Stimulated activated CD8-positive, alpha-beta memory T cell treated with anti-CD3 and anti-CD28 coated beads, Interleukin-4, amount 100 ng/mL, for 24 hours (primary cell): ENCODE measurements at places on chromosomes 3 and 15.

GRCh38 chr3:152229692-152230091 is 39.0 kb upstream of the MBNL1 start:
- DNase-seq: no peak

- DNase-seq: no peak
Measured at GRCh38 chr3:105537371-105538080, 170.8 kb downstream of the ALCAM start.

GRCh38 chr3:72485641-72486040 is 362.6 kb downstream of the SHQ1 start:
- DNase-seq: no peak

DNA sequence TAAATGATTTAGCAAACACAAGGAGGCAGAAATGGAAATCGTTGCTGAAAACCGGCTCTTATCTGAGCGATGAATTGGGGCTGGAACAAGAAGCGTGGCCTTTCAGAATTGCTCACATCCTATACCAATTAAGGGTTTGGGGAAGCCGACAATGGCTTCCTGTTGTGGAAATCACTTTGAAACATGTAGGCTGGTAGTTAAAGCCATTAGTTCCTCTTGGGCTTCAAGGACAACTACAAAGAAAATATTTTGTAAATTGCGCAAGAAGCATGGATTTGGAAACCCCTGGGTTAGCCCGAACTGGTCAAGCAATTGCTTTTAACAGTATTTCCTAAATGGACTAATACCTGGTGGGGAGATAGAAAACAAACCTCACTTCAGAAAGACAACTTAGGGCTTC is 182.4 kb downstream of the ADAMTS9 start:
- DNase-seq: no peak

GRCh38 chr15:39931615-39932014 is 2.3 kb upstream of the EIF2AK4 start:
- no peak for DNase-seq

- DNase-seq: no peak
Measured at GRCh38 chr3:74561881-74562280, 52.6 kb downstream of the CNTN3 start.

DNA sequence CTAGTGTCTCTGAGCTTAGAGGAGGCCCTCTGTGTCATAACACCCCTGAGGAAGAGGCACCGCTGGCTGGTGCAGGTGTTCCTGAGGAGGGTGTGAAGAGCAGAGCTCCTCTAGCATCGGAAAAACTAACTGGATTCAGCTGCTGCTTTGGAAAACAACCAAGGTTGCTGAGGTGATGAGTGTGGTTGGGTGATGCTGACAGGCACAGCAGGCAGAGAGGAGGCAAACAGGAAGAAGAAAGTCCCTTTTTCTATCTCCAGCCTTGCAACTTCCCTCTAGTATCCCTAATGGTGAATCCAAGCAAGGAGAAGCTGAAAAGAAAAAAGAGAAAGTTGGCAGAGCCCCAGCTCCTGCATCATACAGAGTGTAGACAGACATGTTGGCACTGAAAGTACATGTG is 3.8 kb upstream of the OR4F15 start:
- no peak for DNase-seq

- no peak for DNase-seq
Measured at GRCh38 chr3:139448104-139448503, 28.2 kb downstream of the RBP2 start.

DNA sequence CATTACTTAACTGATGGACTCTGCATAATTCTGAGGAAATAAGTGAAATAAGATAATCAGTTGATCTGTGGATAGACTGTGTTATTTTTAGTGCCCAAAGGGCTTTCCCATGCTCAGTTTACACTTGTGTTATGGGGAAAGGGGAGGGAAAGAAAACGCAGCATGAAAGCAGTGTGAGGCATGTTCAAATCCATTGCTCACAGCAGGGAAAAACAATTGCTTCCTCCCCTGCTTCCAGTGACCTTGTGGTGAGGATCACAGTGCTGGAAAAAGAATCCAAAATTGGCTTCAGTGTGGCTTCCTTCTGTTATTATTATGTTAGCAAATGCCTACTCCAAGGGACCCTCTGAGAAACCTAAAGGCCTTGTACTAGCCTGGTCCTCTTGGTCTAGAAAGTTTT is 285.1 kb upstream of the CDIN1 start:
- DNase-seq: no peak

GRCh38 chr15:65962187-65962586 is 92.9 kb downstream of the RAB11A start:
- no peak for DNase-seq

DNA sequence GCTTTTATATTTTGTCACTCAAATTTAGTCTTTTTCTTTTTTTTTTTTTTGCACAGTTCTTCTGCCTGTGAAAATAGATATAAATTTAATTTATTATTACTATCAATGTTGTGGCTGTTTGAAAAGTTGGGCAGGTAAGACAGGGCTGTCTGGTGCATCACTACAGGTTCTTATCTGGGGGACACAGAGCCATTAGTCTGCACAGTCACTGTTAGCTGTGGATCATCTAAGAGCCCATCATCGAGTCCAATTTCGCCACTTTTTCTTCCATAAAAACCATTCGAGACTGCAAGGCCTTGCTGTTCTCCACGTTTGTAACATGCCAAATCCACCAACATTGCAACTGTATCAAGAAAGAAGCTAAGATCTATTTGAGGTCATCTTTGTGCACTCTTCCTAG is 325.6 kb upstream of the UMPS start:
- DNase-seq: no peak

- no peak for DNase-seq
Measured at GRCh38 chr3:143166376-143166775, 46.8 kb downstream of the CHST2 start.

DNA sequence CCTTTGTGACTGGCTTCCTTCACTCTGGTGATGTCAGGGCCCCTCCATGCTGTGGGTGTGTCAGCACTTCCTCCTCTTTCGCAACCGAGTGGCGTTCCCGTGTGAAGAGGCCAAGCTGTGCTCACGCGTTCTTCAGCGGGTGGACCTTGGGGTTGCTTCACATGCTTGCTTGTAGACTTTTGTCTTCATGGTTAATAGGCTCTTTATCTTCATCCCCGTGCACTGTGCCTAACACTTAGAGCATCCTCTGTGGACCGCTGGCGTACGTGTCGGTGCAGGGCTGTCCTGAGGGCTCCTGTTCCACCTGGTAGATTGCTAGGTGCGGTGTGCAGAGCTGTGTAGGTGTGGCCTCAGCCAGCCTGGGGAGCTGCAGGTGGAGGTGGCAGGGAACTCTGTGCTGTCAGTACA is 182.3 kb downstream of the OR4M2 start:
- DNase-seq: no peak

- no peak for DNase-seq
Measured at GRCh38 chr15:69014454-69014853, at the start of gene NOX5. TSS of gene NOX5 (plus strand) at chr15:69014695. CDS start at chr15:69014736, 41 bp downstream.

- no peak for DNase-seq
Measured at GRCh38 chr15:50854601-50855490, 53.6 kb upstream of the AP4E1 start.

- no peak for DNase-seq
Measured at GRCh38 chr15:72113347-72114031, 4.5 kb downstream of the MYO9A start.

- no peak for DNase-seq
Measured at GRCh38 chr15:31306426-31307269, 20.0 kb upstream of the KLF13 start.

GRCh38 chr3:41711651-41712050 is 250.3 kb downstream of the ULK4 start:
- no peak for DNase-seq

- no peak for DNase-seq
Measured at GRCh38 chr15:68106656-68107055, 52.5 kb downstream of the PIAS1 start.

DNA sequence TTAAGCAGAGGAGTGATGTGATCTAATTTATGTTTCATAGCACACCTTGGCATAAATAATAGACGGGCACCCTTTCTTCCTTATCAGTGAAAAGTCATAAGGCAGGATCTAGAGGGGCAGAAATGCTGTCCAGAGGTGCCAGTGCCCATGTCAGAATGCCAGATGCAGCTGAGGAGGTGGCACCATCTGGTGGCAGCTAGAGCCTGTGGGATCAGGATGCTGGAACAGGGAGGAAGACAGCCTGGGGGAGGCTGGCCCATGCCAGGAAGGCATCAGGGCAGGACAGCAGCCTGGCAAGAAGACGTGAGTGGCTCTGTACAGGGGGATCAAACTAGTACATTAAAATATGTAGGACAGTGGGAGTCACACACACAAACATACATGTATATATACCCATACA is 16.5 kb downstream of the MYH15 start:
- DNase-seq: no peak

- no peak for DNase-seq
Measured at GRCh38 chr3:118272991-118273390, 761.7 kb downstream of the IGSF11 start.

DNA sequence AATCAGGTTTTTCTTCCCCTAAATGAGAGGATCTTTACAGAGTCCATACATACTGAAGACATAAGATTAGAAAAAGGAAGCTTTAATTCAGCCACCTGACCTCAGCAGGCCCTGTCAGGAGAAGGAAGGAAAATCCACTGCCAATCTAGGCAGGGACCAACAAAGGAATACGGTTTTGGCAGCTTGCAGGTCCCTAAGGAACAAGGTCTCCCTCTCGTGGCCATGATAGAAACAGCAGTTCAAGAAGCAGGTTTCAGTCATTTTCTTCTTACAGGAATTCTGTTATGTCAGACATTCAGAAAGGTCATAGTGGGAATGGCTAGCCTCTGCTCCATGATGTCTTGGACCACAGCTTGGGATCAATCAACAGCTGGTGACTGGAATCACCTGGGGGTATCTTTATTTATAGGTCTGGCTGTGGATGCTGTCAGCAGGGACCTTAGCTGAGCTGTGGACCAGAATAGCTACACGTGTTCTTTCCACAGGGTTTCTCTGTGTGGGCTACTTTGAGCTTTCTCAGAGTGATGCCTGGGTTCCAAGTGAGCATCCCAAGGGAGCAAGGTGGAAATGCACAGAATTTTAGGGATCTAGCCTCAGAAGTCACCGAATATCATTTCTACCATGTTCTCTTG is 9.4 kb upstream of the CMSS1 start:
- DNase-seq: no peak

- DNase-seq: no peak
Measured at GRCh38 chr3:38119821-38120692, 16.9 kb downstream of the ACAA1 start.

- no peak for DNase-seq
Measured at GRCh38 chr15:57298204-57298603, 78.1 kb upstream of the CGNL1 start.

DNA sequence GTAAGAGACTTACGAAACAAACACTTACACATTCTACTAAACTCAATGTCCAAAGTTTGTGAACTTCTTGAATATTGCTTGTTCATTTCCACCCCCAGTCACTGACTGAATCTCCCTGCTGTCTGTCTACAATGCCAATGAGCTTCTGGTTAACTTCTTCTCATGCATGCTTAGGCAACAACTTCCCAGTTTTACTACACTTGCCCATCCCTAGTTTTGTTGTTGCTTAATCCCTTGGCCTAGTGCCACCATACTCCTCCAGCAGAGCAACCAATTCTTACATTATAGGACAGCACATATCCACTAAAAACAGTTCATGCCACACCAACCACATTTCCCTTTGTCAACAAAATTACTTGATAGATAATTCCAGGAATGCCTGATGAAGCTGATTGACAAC is 40.9 kb upstream of the CCR2 start:
- DNase-seq: no peak

GRCh38 chr3:167109746-167110145 is 270.4 kb downstream of the ZBBX start:
- DNase-seq: no peak

- DNase-seq: no peak
Measured at GRCh38 chr15:77852241-77853007, 219.7 kb upstream of the LINGO1 start.

- DNase-seq: no peak
Measured at GRCh38 chr15:40080847-40081246, 27.8 kb downstream of the BMF start.

- no peak for DNase-seq
Measured at GRCh38 chr15:80866936-80867335, 87.8 kb downstream of the CEMIP start.

GRCh38 chr15:83312071-83312470 is 27.6 kb upstream of the BNC1 start:
- no peak for DNase-seq

DNA sequence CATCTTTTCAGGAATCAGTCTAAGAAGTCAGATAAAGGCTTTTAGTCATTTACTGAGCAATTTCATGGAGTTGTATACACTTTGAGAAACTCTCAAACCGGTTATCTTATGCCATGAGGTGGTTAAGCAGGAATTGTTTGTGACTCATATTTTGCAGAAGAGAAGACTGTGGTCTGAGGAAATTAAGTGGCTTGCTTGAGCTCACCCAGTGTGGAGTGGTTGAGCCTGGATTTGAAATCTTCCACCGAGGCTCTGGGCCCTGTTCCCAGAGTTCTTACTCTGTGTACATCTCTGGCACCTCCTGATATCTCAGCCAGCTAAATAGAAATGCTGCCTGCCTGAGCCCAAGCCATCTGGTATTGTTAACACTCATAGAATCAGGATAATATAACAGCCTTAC is 37.8 kb upstream of the BCL6 start:
- no peak for DNase-seq

DNA sequence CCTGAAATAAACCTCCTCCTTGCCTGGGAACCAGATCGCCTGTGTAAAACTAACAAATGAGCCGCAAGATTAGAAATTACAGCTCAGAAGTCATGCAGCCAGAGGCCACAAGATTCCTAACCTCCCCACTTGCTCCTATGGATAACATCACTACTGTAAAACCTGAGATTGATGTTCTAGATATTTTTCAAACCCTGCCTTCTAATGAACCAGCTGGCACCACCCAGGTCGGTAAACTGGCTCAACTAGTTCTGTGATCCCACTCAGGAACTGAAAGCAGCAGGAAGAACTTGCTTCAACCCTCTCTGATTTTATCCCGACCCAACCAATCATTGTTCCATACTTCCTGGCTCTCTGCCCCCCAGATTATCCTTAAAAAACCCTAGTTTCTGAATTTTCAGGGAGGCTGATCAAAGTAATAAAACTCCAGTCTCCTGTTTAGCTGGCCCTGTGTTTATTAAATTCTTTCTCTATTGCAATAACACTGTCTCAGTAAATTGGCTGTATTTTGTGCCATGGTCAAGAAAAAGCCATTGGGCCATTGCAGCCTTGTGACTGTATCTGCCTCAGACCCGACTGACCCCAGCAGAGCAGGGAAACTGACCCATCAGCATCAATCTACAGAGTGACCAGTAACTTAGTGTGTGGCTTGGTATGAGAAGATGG is 98.9 kb downstream of the RPLP1 start:
- no peak for DNase-seq

DNA sequence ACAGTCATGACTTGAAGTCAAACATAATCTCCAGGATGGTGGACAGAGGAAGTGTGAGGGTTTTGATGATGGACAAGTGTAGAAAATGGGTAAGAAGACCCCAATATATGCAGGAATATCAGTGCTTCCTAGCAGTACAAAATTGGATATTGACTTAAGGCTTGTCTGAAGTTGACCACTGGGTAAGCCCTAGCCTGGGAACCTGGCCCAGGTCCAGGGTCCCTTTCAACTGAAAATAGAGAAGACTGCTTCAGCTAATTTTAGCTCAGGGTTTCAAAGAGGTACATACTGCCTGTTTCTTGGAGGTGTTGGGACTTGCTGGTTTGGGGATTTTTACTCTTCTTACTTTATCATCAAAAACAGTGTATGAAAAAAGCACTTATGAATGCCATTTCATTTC is 4.7 kb downstream of the NR1D2 start:
- DNase-seq: no peak
